ENCODE measurements at places on chromosomes 11 and 22.

- DNase-seq = no peak
These were observed 9.4 kb upstream of the RTCB start for GRCh38 chr22:32421484-32421883.

- DNase-seq = no peak
These were observed 28.0 kb downstream of the OR5B17 start for GRCh38 chr11:58330861-58331260.

DNA sequence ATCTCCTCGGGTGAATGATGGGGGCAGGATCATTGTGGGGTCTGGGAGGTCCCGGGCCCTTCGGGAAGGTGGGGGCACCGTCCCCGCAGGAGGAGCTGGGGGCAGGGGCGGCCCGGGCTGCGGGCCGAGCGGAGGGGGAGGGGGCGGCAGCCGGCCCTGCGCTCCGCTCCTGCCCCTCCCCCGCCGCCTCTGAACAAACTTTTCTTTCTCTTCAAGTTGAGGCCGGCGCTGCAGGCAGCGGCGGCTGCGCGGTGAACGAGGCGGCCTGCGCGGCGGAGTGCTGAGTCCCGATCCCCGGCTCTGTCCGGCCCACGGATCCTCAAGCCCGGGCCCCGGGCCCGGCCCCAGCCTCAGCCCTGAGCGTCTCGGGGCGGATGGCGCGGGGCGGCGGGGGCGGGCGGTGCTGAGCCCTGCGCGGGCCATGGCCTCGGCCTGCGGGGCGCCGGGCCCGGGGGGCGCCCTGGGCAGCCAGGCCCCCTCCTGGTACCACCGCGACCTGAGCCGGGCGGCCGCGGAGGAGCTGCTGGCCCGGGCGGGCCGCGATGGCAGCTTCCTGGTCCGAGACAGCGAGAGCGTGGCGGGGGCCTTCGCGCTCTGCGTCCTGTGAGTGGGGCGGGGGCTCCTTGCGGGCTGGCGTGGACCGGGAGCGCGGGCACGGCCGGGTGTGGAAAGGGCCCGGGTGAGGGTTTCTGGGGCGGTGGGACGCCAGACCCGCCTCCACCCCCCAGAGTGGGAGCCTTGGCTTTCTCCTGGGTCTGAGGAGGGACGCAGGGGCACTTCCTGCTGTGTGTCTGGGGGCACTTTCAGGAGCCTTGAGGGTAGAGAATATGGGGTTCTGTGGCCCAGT is at the start of gene INPPL1:
INPPL1 (plus strand) TSS at position 204 of the 847 bp plus-strand sequence; CDS start at position 422, 218 bp downstream.
- peak; percentile 37 for DNase-seq

DNA sequence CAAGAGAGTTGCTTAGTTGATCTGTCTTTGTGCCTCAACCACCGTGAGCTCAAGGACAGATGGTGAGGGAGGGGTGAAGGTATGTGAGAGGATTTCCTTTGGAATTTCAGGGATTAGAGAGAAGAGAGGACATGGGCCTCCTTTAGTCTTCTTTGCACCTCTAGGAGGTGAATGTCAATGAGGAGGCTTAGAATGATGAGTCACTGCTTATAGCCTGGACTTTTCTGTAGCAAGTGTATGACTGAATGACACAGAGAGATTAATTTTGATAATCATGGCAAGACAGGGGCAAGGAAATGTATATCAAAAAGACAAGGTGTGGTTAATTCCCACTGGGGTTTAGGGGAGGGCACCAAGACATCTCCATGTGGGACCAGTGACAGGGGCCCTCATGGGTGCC is 947.3 kb upstream of the TENM4 start:
- no peak for DNase-seq

DNA sequence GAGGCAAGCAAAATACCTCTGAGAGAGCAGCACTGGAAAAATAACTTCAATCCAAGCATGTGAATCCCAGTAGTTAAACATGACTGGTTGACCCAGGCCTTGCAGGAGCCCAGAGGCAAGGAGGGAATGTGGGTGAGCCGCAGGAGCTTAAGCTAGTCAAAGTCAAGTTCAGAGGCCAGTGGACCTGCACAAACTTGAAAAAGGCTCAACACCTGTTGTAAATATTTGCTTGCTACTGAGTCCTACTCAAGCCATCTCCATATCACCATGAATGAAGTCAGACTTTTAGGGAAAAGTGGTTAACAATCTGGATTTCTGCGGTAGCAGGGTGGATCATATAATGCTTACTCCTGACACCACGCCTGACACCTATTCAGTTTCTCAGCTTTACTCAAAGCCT is 4.8 kb upstream of the CAT start:
- no peak for DNase-seq

DNA sequence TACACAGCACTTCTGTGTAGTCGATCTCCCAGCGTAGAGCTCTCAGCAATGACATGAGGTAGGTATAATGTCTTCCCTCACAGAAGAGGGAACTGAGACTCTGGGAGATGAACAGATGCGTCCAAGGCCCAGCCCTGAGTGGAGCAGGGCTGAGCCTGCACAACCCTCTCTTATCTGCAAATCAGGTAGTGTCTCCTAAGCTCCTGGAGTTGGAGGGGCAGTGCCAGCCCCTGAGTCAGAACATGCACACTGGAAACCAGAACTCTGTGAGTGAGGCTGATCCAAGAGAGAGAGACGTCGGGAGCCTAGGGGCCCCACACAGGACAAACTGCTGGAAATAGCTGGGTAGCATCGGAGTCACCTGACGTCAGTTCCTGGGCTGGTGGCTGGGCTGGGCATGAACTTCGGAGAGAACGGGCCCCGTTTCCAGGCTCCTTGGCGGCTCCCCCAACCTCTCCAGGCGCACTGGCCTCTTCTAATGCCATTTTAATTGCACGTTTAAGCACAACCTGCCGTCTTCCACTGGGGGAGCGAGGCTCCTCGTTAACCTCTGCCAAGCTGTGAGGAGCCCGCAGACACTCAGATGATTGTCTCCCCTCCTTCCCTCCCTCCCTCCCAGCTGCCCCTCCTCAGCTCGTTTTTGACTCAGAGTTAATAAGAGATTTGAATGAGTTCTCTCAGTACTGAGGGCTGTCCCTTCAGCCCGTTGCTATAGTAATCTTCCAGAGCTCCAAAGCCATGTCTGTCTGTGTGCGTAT is 191.2 kb upstream of the TBCEL start:
- DNase-seq = no peak

DNA sequence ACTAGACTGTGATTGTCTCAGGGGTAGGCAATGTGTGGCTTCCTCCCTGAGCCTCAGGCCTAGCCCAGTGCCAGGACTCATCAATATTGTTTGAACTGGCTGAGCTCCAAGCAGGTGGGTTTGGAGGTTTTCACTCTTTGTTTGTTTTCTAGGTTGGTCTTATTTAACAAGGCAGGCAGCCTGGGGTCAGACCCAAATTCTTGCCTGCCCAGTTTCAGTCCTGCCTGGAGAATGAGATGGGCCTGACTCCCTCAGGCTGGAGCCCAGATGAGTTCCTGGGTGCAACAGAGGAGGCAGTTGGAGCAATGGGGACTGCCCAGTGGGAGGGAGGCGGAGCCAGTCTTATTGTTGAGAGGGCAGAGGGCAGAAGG is 28.3 kb upstream of the TP53I11 start:
- DNase-seq = no peak

DNA sequence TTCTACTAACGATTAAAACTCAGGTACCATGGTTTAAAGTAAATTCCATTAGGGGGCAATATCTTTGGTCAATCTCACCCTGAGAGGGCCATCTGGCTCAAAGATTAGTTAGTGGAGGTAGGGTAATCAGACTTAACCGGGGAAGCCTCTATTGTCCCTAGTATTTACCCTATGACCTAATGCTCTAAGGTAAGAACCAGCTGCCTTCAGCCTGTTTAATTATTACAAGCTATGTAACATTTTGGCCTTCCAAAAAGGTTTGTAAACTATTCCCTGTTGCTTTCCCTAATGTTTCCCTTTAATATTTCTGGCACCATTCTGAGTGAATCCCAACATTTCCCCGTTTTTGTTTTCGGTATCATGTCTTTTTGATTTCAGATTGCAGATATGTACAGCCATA is 15.1 kb upstream of the GLYATL1 start:
- no peak for DNase-seq

DNA sequence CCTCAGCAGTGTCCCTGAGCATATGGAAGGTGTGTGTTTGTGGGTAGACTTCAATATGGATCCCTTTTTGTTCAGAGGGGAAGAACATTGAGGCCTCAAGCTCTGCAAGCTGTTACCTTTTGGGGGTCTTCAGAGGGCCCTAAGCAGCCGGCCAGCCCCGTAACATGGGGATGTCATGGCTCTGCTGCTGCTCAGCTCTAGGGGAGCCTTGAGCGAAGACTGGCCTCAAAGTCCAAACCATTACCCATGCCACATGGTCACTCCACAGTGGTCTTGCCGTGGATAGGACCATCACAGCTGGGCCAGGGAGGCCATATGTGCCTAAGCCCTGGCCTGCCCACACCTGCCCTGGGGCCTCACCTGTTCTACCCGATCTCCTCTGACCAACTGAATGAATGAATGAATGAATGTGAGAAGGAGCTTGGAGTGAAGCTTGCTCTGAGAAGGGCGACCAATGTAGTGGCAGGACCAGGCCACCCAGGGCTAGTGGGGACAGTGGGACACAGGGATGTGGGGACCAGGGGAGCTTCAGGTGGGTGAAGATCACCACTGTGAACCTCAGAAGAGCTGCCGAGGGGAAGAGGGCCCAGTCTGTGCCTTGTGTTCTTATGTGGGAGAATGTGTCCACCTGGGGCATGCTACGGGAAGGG is 754.6 kb downstream of the BRD1 start:
- no peak for DNase-seq

- no peak for DNase-seq
These were observed 11.0 kb upstream of the HEPHL1 start for GRCh38 chr11:94010136-94010535.

DNA sequence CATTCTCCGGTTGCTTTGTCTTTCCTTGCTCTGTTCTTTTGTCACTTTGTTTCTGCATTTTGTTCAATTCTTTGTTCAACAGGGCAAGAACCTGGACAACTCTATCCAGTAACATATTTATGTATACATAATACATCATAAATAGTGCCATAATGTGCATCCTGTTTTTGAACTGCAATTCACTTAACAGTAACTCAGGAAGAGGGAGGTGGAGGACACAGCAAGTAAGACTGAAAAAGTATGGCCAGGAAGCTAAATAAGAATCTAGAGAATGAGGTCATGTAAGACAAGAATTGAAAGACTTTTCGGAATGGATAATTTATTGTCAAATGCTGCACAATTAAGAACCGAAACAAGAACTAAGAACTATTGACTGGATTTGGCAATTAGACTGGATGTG is 29.2 kb upstream of the CHORDC1 start:
- DNase-seq = no peak

DNA sequence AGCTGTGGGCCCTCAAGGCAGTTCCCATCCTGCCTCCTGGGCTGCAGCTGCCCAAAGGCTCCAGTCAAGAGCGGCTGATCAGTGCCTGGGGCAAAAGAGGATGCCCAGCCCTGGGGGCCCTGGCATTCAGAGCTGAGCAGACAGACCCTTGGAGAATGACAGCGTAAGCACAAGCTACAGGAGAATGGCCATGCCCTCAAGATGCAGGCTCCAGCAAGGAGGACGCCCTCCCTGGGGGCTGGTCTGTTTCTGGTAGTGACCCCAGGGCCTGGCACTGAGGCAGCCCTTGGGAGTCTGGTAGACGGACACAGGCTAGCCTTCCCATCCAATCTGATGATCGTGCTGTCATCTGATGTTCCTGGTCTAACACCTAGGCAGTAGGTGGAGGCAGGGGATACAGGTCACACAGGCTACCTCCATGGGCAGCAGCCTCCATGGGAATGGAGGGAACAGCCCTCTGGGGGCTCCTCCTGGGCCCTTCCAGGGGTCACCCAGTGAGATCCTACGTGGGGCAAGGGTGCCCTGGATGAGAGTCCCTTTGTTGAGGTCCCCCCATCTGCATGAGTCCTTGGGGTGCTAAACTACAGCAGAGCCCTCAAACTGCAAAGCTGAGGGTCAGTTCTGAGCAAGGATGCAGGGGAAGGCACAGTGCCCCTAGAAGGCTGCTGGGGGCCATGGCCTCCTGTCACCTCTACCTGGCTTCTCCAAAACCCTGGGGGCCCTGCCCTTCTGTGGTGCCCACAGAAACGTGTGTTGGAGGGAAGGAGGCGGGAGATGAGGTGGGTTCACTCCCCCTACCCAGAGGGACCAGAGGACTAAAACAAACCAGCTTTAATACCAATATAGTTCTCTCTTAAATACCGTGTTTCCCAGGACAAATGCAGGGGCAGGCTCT is 10.2 kb upstream of the SF1 start:
- no peak for DNase-seq

- no peak for DNase-seq
These were observed 103.8 kb downstream of the ZNF280B start for GRCh38 chr22:22404598-22405284.

DNA sequence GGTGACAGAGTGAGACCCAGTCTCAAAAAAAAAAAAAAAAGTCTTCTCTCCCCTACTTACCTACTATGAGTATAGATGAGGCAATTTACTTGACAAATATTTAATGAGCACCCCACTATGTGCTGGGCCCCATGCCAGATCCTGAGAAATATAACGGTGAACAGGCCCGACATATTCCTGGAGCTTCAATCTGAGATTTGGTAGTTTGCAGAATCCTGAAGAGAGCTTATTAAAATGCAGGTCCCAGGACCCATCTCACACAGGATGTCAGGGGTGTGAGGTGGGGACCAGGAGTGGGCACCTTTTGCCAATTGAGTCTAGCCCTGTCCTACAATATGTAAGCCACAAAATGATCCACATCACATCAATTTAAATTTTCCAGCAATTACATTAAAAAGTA is 44.0 kb downstream of the KCNJ4 start:
- DNase-seq = no peak

GRCh38 chr22:46567471-46567870 is 30.1 kb upstream of the CELSR1 start:
- DNase-seq = no peak

DNA sequence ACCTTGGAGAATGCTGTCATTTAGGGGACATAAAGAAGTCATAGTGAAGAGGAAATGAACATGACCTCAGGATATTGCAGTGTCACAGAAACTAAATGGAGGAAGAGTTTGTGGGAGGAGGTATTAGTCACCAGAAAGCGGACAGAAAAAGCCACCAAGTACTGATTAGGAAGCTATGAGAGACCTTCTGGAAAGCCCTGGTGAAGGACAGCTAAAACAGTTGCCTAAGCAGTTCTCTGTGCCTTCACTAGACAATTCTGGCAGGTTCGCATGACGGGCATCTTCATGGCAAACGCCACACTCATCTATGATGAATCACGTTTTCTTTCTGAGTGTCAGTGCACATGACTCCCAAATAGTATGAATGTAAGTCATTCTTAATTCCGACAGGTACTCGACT is 325.8 kb downstream of the C11orf87 start:
- DNase-seq = no peak

GRCh38 chr22:48025096-48025495 is 1262.6 kb downstream of the TBC1D22A start:
- DNase-seq = no peak

DNA sequence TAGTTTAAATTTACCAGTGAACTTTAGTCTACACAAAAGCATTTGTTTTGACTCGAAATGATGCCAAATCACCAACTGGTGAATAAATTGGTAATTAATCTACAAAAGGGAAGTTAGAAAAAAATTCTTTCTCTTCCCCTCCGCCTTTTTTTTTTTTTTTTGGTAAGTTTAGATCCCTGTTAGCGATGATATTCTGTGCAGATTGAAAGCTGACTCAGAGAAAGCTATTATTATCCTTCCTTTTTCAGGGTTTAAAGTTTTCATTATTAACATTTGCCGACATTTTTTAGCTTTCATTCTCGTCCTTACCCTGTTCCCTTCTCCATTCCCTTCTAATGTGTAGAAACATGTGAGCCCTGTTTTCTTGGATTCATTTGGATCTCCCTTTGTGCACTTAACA is 16.8 kb upstream of the NUP160 start:
- DNase-seq = no peak
